ENCODE measurements at places on chromosomes 3 and 15. TPM values are rescaled to one million over a fixed set of nuclear protein-coding genes. Genes with fewer than 3 reads are reported as not detected.

DNA sequence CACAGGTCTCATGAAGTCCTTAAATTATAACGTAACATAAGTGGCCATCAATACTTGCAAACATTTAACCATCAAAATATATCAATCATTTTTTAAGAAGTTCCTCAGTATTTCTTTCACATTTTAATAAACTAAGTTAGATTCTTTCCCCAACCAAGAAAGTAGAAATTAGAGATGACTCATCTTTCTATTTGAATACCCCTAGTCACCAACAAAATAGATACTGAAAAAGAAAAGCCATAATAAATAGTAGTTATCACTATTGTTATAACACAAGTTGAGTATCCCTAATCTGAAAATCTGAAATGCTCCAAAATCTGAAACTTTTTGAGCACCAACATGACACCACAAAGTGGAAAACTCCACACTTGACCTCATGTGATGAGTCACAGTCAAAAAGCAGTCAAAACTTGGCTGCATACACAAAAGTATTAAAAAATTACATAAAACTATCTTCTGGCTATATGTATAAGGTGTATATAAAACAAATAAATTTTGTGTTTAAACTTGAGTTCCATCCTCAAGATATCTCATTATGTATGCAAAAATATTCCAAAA, 3.7 kb downstream of the SHQ1 start:
- no peak for DNase-seq

DNA sequence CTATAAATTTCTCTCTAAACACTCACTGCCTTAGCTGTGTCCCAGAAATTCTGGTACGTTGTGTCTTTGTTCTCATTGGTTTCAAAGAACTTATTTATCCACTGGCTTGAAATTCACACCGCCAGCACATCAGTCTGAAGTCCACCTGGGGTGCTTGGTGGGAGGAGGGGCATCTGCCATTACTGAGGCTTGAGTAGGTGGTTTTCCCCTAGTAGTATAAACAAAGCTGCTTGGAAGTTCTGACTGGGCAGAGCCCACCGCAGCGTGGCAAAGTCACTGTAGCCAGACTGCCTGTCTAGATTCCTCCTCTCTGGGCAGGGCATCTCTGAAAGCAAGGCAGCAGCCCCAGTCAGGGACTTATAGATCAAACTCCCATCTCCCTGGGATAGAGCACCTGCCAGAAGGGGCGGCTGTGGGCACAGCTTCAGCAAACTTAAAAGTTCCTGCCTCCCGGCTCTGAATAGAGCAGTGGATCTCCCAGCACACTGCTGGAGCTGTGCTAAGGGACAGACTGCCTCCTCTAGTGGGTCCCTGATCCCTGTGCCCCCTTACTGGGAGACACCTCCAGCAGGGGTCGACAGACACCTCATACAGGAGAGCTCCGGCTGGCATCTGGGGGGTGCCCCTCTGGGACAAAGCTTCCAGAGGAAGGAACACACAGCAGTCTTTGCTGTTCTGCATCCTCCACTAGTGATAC, 114.1 kb downstream of the SUCLG2 start:
- no peak for DNase-seq

DNA sequence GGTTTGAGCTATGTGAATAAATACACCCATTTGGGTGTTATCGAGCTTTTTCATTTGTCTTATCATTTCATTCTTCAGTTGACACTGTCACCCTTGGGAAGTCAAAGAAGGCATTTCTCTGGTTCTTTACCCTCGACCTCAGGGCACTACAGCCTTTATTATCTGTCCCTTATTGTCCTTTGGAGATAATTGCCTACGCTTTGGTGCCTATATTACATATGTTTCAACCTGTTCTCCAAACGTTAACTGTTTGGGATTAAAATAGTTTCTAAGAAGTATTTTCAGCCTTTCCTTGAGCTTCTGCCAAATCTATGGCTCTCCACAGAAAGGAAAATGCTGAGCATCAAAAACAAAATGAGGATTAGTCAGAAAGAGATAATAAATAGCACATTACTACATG, 395.4 kb upstream of the ADAMTS9 start:
- no peak for DNase-seq

DNA sequence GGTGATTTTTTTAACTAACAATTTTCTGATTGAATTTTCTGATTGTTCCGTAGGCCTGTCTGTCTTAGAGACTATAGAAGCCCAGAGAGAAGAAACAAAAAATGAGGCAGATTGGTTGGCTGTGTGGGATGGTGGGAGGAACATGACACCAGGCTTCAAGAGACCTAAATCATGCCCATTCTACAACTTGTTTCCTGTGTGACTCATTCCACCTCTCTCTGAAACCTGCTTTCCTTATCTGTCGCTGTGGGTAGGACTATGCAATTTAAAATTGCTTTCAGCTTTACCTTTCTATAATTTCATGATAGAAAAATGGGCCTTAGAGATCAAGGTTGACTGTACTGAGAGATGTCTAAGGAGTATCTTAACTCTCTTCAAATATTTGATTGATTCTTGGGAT, 44.5 kb downstream of the OXNAD1 start:
- no peak for DNase-seq

- DNase-seq = no peak
These were observed 21.0 kb downstream of the GLB1 start for GRCh38 chr3:33075995-33076394.

DNA sequence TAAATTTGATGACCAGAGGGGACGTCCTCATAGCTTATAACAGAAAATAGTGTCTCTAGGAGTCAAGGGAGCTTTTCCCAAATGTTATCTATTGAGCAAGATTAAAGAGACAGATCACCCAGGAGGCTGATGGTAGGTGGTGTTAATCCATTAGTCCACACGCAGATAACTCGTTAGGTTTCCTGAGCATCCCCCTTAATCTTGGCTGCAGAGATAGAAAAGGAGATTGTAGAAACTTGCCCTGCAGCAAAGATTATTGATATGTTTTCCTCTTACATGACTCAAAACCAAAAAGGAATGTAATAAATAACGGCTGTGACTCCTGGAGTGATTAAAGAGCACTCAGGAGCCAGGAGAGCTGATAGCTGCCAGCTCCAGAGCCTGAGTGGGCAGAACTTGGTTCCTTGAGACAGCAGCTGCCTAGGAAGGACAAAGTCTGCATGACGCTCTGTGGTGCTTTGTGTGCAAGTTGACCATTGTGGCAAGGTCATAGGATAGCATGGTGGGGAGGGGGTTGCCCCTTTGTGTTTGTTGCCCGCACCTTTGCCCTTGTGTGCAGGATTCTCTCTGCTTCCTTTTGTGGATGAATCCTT, 234.8 kb downstream of the PTPRG start:
- no peak for DNase-seq

DNA sequence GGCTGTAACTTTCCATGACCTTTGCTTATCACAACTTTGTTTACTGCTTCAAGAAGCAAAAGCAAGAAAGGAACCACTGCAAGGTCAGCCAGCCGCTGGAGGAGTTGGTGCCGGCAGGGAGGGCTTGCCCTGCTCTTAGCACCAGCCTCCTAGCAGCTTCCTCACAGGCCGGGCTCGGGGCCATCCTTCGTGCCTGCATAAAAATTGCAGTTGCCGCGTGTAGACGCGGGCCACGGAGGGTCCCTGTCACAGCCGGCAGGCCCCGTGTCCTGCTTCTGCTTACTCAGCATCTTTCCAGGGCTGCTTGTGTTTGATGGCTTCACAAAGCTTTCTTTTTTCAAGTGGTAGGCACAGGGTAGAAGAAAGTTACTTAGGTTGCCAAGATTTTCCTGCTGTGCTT, 84.4 kb downstream of the PGPEP1L start:
- no peak for DNase-seq

The TMEM45A gene
- 72.3 TPM for total RNA-seq

The RETNLB gene
- total RNA-seq = not detected

The REC114 gene
- not detected for total RNA-seq
